NCI-H2171 treated with DMSO at 0.1 percent for 48 hours (cell line): ENCODE measurements at places on chromosomes 1 and 21.

DNA sequence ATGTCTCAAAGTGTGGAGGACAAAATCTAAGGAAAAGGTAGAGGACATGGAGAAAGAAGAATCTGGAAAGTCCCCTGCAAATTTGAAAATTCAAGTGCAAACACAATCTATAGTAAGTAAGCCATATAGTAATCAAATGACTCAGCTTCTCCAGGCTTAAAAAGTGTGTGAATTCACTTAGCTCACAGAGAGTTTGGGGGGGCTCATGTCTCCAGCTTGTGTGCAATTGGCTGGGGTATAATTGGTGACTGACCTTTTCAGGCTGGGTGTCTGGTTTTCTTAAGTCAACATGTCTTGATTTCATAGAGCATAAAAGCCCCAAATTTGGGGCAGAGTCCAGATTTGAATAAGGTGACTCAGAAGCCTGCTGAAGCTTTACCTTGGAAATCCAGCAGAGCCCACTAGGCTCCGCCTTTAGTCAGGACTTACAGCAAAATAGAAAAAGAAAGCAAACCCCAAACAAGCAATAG lies 8.6 kb downstream of the CLDN14 start:
- DNase-seq = no peak

DNA sequence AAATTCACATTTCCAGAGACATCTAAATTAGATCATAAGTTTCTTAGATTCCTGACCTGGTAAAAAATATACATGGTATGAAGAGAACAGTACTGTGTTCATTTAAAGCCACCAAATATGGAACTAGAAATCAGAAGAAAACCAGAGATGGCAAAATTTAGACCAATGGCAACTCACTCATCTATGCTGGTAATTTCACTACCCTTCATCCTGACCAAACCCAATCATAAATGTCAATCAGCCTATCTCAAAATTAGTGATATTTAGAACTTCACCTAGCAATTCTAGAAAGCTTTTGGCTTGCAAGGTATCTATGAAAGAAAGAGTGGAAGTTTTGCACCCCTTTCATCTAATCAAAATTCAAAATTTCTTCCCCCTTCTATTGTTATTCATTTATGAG lies 107.7 kb downstream of the NIBAN1 start:
- no peak for DNase-seq

GRCh38 chr1:246768403-246769020 lies 44.3 kb downstream of the SCCPDH start:
- DNase-seq = no peak

GRCh38 chr1:226309398-226310244 lies 657 bp upstream of the LIN9 start:
- DNase-seq = peak; percentile 69

DNA sequence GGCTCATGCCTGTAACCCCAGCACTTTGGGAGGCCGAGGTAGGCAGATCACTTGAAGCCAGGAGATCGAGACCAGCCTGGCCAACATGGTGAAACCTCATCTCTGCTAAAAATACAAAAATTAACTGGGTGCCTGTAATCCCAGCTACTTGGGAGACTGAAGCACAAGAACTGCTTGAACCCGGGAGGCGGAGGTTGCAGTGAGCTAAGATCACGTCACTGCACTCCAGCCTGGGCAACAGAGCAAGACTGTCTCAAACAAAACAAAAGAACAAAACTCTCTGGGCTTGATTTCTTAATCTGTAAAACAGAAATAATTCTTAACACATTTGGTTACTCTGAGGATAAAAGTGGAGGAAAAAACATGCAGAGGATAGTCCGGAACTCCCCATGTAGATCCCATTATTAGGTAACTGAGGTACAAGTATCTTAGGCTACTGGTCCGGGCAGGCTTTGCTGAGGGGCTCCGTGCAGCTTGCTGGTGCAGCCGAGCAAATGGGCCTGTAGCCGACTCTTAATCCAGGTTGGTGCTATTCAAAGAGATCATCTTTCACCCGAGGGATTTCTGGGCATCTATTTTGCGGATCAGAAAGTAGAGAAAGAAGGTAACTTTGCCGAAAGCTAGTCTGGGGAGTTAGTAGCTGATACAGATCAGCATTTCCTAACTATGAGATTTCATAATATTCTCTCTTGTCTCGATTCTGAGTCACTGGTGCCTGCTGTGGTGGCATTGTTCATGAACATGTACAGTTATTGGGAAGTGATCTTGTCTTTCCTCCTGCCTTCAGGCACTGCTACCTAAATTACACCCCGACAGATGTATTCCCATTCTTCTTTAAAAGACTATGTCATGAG lies 56.8 kb downstream of the NFIA start:
- DNase-seq = peak; percentile 79

DNA sequence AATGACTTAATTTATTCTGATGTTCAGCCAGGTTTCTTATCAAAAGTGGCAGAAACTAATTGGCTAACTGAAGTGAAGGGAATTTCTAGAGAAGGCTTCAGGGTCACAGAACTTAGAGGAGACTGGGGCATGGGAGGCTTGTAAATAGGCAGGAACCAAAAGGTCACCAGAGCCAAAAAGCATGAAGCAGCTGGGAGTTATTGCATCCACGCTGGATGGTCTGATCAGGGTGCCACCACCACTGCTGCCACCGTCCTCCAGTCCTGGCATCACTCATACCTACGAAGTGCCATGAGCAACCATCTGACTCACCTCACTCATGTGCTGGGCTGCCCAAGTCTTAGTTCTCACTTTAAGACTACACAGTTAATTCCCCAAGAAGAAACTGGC lies 82.5 kb upstream of the DPH5 start:
- DNase-seq = no peak
